GM10248 (cell line): ENCODE measurements at places on chromosomes 4 and X.
A peak's percentile ranks its signal among the peaks of the same experiment; 100 is the strongest.

DNA sequence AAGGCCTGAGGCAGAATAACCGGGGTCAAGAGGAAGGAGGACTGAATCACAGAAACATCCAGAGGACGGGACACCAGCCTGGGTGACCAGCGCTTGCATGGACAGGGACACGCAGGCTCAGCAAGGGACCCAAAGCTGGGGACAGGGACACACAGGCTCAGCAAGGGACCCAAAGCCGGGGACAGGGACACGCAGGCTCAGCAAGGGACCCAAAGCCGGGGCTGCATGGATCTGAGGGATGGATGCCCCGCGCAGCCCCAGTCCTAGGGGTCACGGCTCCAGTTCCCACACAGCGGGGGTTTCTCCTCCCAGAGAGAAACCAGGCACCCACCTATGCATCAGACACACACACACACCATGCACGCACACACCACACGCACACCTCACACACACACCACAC lies 32.5 kb downstream of the FAM53A start:
- no peak for DNase-seq

DNA sequence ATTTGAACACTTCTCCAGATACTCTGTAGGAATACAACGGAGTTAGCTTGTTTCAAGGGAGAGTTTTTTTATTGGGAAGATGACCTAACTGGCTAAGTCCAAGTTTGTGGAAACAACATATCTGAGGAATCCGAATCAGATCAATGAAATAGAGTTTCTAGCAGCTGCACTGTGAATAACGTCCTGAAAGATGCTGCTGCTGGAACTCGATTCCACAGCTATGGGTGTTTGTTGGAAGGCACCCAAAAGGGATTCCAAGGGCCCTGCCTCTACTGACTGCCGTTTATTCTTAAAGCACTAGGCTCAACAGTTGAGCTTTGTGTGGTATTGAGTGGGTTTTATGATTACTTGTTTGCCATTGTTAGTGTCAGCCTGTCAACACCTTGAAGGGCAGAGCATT lies 6.6 kb upstream of the GBA3 start:
- no peak for DNase-seq

DNA sequence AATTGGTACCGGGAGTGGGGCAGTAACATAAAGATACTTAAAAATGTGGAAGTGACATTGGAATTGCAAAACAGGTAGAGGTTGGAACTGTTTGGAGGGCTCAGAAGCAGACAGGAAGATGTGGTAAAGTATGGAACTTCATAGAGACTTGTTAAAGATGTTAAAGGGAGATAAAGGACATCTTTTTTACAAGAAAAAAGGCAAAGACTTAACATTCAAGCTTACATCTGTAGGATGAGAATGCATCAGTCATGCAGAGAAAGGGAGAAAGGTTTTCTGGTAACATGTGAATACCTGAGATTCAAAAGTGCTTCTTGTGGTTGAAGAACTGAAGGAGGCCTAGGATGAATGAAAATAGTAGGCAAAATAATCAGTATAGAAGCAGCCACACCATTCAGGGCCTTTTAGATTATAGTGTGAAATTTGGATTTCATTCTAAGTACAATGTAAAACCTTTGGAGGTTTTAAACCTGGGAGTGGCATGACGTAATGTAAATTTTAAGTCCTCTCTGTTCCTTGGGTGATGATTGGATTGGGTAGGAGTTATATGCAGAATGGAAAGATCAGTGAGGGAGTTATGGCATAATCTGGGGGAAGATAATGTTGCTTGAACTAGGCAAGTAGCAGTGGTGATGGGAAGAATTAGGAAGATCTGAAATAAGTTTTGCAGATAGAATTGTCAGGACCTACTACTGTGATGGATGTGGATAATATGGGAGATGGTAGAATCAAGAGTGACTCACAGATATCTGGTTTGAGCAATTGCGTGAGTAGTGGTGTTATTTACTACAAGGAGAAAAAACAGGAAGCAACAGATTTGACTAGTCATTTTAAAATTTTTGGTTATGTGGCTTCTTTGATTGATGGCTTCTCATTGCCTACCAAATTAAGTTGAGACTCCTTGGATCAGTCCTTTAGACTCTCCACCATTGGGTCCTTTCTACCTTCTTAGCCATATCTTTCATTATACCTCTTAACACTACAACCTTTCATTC lies 138.7 kb downstream of the VSIG4 start:
- no peak for DNase-seq

DNA sequence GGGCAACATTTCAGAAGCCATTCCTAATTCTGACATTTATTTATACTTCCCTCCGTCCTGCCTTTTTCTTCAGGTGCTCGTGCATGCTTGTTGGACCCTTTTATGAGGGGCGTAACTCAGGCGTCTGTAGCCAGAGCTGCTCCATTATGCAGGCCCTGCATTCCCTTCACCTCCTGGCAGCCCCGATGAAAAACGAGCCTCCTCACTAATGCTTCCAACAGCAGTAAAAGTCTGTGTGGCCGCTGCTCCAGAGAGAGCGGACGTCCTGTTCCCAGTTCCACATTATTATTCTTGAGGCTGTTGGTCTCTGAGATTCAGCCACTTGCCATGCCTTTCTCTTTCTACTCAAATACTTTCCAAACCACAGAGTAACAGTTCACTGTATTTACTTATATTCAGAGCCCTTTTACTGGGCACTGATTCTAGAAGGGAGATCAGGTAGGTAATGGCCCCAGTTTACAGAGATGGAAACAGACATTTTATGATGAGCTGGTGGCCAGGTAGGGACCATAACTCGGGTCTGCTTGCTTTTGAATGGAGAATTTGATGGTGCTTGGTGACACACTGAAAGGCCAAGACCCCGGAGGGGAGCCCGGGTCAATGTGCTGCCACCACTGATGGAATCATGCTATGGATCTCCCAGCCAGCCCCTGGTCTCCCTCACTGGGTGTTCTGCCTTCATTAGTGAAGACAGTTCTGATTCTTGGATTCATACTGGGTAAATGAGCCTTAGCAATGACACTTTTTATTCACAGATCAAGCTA lies 101.0 kb downstream of the GATB start:
- DNase-seq = no peak

GRCh38 chrX:132216283-132216682 lies 3.0 kb downstream of the RAP2C start:
- no peak for DNase-seq

DNA sequence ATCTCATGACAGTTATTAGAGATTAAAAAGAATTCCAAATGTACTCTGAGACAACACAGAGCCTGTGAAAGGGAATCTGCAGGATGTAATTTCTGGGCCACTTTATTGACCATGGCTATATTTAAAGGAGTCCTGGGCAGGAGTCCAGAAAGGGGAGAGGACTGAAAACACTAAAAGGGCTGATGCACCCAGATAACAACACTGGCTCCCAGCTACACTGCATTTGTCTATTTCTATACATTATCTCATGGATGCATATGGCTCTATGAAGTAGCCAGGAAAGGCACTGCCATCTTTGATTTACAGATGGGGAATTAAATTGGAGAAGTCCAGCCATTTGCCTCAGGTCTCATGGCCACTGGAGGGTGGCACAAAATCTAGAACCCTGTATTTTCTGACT lies 56.0 kb downstream of the MED28 start:
- DNase-seq = no peak

DNA sequence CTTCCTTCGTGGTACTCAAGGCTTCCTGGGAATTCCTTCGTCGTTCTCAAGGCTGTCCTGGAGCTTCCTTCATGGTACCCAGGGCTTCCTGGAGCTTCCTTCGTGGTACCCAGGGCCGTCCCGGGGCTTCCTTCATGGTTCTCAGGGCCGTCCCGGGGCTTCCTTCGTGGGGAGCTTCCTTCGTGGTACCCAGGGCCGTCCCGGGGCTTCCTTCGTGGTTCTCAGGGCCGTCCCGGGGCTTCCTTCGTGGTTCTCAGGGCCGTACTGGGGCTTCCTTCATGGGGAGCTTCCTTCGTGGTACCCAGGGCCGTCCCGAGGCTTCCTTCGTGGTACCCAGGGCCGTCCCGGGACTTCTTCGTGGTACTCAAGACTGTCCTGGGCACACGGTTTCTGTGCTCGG lies 339.6 kb upstream of the FAT1 start:
- DNase-seq = no peak

GRCh38 chr4:84051639-84052038 lies 447.5 kb downstream of the NKX6-1 start:
- DNase-seq = no peak

DNA sequence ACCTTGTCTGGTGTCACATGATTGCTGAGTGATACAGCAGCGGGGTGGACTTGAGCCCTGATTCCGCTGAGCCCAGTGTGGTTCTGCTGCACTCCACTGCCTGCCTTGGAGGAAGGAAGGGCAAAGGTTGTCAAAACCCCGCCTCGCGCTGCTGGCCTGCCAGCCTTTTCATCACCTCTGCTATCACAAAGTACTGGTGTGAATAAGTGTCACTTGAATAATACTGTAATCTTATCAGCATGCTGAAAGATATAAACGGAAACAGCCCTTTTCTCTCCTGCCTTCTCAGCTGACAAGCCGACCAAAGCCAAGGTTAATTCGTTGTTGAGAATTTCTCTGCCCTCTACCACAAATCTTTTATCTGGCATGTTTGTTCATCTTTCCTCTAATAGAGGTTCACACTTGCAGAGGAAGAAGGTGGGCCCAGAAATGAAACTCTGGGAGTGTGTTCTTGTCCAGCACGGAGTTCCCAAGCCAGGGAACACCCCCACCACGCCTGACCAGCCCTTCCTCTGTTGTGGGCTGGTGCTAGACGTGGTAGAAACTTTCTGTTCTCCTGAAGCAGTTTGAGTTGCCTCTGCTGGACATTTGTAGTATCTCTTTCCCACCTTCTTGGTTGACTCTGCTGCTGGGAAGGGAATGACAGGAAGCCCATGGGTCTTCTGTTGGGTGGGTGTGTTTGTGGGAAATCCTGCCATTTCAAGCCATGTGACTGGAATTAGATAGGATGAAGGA lies 21.5 kb downstream of the FHDC1 start:
- no peak for DNase-seq

- DNase-seq = no peak
Observed at GRCh38 chr4:3858765-3859388, 92.7 kb downstream of the ADRA2C start.

- no peak for DNase-seq
Observed at GRCh38 chr4:42632653-42633382, 24.1 kb downstream of the ATP8A1 start.

DNA sequence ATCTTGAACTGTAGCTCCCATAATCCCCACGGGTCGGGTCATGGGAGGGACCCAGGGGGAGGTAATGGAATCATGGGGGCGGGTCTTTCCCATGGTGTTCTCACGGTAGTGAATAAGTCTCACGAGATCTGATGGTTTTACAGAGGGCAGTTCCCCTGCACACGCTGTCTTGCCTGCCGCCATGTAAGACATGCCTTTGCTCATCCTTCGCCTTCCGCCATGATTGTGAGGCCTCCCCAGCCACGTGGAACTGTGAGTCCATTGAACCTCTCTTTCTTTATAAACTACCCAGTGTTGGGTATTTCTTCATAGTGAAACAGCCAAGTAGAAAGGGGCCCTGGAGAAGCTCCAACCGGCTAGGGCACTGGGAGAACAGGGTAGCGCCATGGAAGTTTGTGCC lies 12.3 kb downstream of the CTAG1A start:
- DNase-seq = no peak

DNA sequence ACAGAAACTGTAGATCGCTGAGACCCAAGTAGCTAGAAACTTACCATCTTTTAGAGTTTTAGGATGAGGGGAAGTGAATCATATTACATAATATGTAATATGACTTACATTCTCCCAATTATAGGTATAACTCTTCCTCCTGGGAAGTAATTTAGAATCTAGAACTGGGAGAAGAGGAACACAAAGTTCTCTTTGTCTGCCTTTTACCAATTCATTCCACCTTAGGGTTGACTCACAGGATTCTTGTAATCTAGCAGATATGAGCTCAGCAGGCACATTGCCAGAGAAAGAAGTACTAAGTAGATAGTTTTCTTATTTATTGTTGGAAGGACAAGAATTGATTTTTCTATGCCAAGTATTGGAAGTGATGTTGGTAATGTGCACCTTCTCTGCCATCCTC lies 58.0 kb upstream of the CCSER1 start:
- DNase-seq = no peak

DNA sequence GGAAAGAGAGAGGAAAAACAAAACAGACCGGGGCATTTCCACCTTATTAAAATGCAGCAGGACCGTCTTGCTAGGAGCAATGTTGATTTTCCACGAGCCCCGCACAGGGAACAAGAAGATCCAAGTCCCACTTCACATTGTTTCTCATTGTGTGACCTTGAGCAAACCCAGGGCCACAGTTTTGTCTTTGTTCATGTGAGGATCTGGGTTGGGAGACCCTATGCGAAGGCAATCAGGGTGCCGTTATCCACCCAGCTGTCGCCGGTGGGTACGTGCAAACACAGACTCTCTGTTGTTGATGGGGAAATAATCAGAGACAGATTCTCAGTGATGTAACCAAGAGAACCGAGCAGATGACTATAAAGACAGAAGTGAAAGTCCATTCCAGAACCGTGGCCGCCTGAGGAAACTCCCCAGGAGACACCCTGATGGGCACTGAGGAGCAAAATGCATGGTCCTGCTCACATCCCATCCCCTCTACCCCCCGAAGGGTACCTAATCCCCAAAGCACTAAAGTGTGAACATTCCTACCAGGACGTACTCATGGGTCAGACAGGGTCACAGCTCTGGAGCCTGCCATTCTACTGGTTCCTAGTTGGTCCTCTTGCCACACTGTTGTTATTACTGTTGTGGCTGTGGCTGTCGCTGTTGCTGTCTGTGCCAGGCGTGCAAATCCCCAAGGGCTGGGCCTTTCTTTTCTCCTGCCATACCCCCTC lies 102.7 kb upstream of the RBPJ start:
- DNase-seq = peak; percentile 58

DNA sequence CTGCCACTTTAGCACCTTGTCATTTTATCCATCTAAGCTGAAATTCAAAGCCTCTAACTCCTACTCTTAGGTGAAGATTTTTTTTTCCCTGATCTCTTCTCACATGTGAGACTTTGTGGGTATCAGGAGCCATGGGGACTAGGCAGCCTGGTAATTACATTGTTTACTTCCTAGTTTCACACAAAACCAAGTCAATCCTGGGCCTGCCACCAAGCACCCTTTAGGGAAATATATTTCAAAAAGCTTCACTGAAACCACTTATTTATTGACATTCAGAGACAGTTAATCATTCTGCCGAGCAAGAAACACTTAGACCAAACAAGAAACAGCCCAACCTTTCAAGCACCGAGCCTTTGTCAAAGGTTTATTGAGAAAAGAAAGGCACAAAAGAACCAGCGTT lies 200.0 kb downstream of the RELL1 start:
- no peak for DNase-seq

DNA sequence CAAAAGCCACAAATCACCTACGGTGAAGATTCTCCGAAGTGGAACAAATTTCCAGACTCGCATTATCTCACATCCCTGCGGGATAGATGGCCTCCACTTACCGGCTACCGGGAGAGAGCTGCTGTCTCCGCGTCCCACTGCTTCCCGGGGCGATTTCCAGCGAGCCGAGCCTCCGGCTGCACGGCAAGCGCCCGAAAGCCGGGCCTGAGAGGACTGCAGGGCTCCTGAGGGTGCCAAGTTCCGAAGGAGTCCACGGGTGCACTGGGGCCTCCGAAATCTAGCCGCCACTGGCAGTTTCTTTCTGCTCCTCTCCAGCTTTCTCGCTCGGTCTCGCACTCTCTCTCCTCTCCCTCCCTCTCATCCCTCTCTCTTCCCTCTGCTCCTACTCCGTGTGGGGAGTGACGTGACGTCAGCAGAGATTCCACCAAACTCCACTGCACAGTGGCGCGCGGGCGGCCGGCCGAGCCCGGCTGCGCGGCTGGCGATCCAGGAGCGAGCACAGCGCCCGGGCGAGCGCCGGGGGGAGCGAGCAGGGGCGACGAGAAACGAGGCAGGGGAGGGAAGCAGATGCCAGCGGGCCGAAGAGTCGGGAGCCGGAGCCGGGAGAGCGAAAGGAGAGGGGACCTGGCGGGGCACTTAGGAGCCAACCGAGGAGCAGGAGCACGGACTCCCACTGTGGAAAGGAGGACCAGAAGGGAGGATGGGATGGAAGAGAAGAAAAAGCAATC lies 14.0 kb upstream of the PITX2 start:
- DNase-seq = no peak
